ENCODE measurements at places on chromosomes 1 and 21.

DNA sequence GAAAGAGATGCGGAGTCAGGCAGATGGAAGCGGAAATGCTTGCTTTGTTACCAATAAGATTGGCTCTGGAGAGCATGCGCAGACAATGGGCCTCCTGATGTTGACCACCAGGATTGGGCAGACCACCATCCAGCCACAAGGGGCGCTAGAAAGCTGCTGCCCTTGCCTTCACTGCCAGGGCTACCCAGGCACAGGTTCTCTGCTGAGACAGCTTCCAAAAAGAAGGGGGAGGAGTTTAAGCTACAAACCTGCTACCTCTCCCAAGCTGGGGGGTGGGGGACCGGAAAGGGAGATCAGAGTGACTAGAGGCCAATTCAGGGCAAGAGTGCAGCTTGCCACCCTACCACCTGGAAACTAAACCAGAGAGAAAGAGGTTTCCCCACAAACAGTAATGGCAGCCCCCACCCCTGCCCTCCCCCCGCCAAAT is 369.7 kb downstream of the RRAGC start:
- no peak overlapping the region for H3K4me3 ChIP-seq
- H3K27me3 ChIP-seq = peaks cover 30% of the 10 kb centered on the region
- no peaks in the 10 kb centered on the region for H3K36me3 ChIP-seq
- DNase-seq = no peak
- H3K27ac ChIP-seq = no peak overlapping the region
- no peaks in the 10 kb centered on the region for H3K4me1 ChIP-seq

- no peaks in the 10 kb centered on the region for H3K27me3 ChIP-seq
- DNase-seq = no peak
- H3K4me3 ChIP-seq = peak overlapping the region; percentile 30
- H3K4me1 ChIP-seq = peaks cover 20% of the 10 kb centered on the region
- peak overlapping the region; percentile 77 for H3K27ac ChIP-seq
Observed at GRCh38 chr1:206658264-206658980, 23.1 kb downstream of the DYRK3 start.

- H3K4me3 ChIP-seq = no peak overlapping the region
- H3K36me3 ChIP-seq = no peaks in the 10 kb centered on the region
- H3K27me3 ChIP-seq = peaks cover 38% of the 10 kb centered on the region
- H3K4me1 ChIP-seq = peaks cover 3% of the 10 kb centered on the region
- H3K27ac ChIP-seq = no peak overlapping the region
Observed at GRCh38 chr1:7586031-7586941, 184.8 kb upstream of the VAMP3 start.

DNA sequence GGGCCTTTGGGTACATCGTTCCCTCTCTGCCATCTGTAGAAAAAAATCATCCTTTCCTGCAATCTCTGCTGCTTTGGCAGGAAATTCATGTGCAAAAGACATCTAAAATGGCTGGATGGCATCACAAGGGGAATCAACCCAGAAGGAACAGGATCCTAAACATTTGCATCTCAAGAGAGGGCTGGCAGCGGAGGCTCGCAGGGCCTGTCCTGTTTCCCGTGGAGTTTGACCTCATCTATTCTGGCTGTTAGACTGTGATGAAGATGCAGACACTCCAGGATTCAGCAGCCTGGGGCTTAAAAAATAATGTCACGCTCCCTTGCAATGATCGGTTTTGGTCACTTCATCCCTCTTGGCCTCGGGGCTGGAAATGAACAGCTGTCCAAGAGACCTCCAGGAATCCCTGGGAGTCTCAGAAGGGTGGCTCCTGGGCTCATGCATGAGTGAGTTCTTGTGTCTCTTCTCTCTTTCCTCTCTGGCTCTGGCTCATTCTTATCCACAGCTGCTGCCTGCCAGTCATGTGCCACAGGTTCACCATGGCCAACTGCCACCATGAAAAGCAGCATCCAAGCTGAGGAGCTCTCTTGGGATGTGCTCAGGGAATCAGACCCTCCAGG is 16.1 kb upstream of the PCP4 start:
- H3K4me1 ChIP-seq = no peaks in the 10 kb centered on the region
- DNase-seq = no peak
- no peaks in the 10 kb centered on the region for H3K36me3 ChIP-seq
- no peaks in the 10 kb centered on the region for H3K27me3 ChIP-seq
- no peak overlapping the region for H3K27ac ChIP-seq
- H3K4me3 ChIP-seq = no peak overlapping the region

DNA sequence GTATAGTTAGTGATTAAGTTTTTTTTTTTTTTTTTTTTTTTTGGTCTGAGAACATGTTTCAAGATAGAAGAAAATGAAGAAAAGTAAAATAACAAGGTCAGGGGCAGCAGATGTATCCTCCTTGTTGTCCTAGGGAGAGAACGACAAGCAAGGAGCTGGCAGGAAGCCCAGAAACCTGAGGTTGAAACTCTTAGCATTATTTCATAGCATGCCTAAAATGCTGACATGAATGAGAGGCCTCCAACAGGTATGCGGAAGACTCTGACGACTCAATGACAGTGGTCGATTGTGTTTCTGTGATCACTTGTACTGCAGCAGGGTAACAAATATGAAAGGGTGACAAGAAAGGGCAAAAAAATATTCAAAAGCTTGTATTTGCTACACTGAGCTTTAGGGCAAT is 415.9 kb downstream of the PLA2G4A start:
- H3K27me3 ChIP-seq = no peaks in the 10 kb centered on the region
- no peak overlapping the region for H3K4me3 ChIP-seq
- H3K27ac ChIP-seq = no peak overlapping the region

DNA sequence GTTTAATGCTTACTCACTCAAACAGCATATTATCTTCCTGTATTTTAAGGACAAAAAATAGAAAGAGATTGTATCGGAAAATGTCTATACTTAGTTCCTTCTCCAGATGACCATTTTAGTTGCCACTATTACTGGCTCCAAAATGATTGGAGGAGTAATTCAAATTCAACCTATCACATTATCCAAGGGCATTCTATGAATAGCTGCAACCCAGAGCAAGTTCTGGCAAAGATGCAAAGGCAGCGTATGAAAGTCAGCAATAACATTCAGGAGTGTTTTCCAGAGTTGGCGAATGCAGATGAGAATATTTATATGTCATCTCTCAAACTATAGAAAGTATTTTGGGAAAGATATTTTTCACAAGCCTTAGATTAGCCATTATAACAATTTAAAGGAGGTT is 389.8 kb upstream of the ADGRL2 start:
- H3K36me3 ChIP-seq = no peaks in the 10 kb centered on the region
- no peaks in the 10 kb centered on the region for H3K27me3 ChIP-seq
- no peak for DNase-seq
- H3K4me1 ChIP-seq = peaks cover 56% of the 10 kb centered on the region
- H3K27ac ChIP-seq = peak overlapping the region; percentile 4

DNA sequence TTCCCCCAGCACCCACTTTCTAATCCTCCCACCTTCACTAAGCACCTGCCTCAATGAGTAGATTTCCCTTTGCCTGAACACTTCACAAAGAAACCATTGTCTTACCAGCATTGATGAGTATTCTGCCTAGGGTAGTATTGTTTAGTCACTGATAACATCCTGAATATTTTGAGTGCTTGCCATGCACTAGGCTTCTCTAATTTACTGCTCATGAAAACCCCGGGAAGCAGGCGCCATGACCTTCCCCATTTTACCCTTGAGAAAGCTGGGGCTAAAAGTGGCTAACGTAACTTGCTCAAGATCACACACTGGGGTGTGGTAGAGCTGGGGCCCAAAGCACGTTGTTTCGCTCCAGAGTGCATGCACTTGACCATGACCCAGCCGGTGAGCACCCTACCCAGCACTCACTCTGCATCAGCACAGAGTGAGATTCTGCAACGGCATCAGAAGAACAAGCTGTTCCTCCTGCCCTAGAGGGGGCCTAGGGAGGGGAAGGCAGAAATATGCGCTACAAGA is 10.6 kb upstream of the F3 start:
- H3K4me1 ChIP-seq = no peaks in the 10 kb centered on the region
- DNase-seq = no peak
- H3K4me3 ChIP-seq = no peak overlapping the region

DNA sequence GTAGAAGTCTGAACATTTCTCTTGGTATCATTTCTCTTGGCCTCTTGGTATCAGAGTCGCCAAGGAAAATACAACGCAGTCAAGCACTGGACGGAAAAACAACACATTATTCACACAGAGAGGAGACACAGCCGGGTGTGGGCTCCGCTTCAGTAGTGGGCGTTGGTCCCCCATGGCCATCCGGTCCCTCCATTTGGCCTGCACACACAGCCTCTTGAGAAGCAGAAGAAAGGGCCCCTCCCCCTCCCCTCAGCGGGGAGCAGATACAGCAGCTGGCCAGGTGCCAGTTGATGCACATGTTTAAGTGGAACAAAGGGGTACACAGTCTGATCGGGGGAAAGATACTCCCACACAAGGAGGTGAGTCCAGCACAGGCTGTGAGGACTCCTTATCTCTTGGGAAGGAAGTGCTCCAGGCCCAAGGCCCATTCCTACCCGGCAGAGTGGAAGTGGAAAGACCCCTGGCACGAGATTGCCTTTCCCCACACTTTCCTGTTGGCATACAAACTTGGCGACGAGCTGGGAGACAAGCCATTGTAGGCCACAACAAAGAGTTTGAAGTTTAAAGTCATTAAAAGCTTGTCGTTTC is 311.3 kb downstream of the FAM72C start:
- no peak overlapping the region for H3K27ac ChIP-seq
- no peaks in the 10 kb centered on the region for H3K4me1 ChIP-seq
- H3K4me3 ChIP-seq = no peak overlapping the region

GRCh38 chr1:116167625-116168276 is 56.6 kb downstream of the MAB21L3 start:
- H3K36me3 ChIP-seq = no peaks in the 10 kb centered on the region
- DNase-seq = no peak
- H3K4me1 ChIP-seq = no peaks in the 10 kb centered on the region
- H3K4me3 ChIP-seq = peak overlapping the region; percentile 53
- H3K27me3 ChIP-seq = no peaks in the 10 kb centered on the region
- H3K27ac ChIP-seq = peak overlapping the region; percentile 95

DNA sequence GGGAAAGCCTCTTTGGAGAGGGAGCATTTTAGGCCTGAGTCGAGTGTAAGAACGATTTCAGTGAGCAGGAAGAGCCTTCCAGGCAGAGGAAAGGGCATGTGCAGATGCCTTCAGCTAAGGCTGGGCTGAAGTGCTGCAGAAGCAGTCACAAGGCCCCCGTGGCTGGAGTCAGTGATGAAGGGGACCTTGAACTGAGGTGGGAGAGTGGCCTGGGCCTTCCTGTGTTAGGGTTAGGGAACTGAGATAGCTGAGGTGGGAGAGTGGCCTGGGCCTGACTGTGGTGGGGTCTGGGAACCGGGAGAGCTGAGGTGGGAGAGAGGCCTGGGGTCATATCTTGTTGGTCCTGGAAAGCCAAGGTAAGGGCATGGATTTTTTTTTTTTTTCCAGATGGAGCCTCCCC is 50.9 kb upstream of the ETV3 start:
- DNase-seq = no peak
- no peaks in the 10 kb centered on the region for H3K4me1 ChIP-seq
- H3K36me3 ChIP-seq = no peaks in the 10 kb centered on the region

- no peaks in the 10 kb centered on the region for H3K36me3 ChIP-seq
- no peak overlapping the region for H3K4me3 ChIP-seq
- no peak for DNase-seq
- peaks cover 32% of the 10 kb centered on the region for H3K27me3 ChIP-seq
- H3K27ac ChIP-seq = no peak overlapping the region
Observed at GRCh38 chr1:2588661-2589430, 2.3 kb downstream of the PRXL2B start.

DNA sequence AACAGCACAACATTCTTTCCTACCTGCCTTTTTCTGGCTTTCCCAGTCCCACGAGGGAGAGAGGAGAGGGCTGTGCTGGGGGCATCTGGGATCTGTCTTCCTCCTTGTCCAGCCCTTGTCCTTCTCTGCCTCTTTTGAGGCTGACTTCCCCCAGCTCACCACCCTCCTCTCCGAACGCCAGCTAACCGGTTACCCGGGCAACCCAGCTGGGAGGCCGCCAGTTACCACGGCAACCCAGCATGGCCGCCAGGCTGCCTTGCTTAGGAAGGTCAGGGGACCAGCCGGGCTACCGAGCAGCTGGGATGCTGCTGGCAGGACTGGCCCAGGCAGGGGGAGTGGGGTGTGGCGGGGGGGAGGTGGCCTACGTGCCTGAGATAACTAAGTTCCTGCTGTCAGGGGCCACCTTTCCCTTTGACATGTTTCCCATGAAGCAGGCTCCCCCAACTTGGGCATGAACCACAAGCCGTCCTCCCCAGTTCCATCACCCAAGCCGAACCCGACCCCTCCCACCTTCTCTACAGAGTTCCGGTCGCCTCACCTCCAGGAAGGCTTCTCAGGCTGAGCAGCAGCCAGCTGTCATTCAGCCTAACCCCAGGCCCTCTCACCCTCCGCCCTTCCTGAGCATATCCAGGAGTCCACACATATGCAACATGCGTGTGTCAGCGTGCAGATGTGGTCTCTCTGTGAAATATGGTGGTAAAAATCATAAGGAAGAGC is 8.7 kb downstream of the PLEKHA6 start:
- peak; percentile 75 for DNase-seq
- peaks cover 6% of the 10 kb centered on the region for H3K4me1 ChIP-seq
- peaks cover 20% of the 10 kb centered on the region for H3K27me3 ChIP-seq
- peak overlapping the region; percentile 2 for H3K4me3 ChIP-seq

DNA sequence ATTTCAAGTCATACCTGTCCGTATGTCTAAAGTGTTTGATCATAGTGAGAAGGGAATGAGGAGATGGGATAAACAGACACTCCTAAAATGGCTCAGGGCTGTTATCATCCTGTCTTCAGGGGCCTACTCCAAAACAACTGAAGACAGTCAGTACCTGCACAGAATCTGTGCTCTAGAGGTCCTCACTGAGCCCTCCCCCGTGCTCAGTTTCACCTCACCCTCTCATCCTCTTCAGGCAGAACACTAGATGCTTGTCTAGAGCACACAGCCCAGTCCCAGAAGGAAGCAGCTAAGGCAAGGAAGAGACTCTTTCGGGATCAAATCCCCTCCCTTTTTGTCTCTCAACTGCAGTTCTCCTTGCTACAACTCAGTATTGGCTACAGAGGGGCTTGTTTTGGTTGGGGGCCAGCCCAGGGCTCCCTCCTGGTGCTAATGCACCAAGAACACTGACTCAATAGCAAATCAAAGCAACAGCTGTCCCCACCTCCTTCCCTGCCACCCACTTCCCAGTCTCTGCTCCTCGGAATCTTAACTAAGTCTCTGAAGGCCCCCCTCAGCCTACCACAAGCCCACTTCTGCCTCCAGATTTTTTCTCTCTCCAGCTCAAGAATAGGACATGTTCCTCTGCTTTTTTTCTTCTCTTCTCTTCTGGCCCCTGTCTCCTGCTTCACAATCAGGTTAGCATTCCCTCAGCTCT is 10.1 kb downstream of the CADM3 start:
- H3K4me1 ChIP-seq = no peaks in the 10 kb centered on the region
- H3K27me3 ChIP-seq = peaks cover 10% of the 10 kb centered on the region
- H3K4me3 ChIP-seq = no peak overlapping the region
- H3K27ac ChIP-seq = no peak overlapping the region
- no peaks in the 10 kb centered on the region for H3K36me3 ChIP-seq
- DNase-seq = no peak

DNA sequence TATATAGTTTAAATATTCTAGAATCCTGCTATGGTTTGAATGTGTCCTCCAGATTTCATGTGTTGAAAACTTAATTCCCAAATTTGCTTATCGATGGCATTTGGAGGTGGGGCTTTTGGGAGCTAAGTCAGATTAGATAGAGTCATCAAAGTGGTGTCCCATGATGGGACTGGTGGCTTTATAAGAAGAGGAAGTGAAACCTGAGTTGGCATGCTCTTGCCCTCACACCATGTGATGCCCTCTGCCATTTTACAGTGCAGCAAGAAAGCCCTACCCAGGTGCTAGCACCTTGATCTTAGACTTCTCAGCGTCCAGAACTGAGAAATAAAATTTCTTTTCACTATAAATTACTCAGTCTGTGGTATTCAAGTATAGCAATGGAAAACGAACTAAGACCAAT is 111.3 kb downstream of the TGFB2 start:
- H3K4me3 ChIP-seq = no peak overlapping the region
- H3K36me3 ChIP-seq = no peaks in the 10 kb centered on the region
- H3K27ac ChIP-seq = no peak overlapping the region
- DNase-seq = no peak
- peaks cover 30% of the 10 kb centered on the region for H3K4me1 ChIP-seq
